Natural killer cell treated with Interleukin-12 subunit alpha and Interleukin-12 subunit beta and Interleukin-15 and Interleukin-18, amount 100 ng/mL, for 72 hours (primary cell): ENCODE measurements at places on chromosomes 5 and 9. TPM values are rescaled to one million over a fixed set of nuclear protein-coding genes. Genes with fewer than 3 reads are reported as not detected.

PTGS1 gene
- 0.69 TPM for total RNA-seq

FCN2 gene
- total RNA-seq: not detected

INPP5E gene
- total RNA-seq: 18.1 TPM

ISL1 gene
- not detected for total RNA-seq

ELOVL7 gene
- total RNA-seq: 0.42 TPM

IFNB1 gene
- not detected for total RNA-seq

ASB6 gene
- total RNA-seq: 31.0 TPM

AGXT2 gene
- not detected for total RNA-seq

ANKRD20A1 gene
- total RNA-seq: 2.0 TPM

CAMK4 gene
- total RNA-seq: 16.2 TPM

CDH9 gene
- total RNA-seq: not detected

PCDHGC5 gene
- total RNA-seq: not detected

ROPN1L gene
- 2.6 TPM for total RNA-seq

IFNA14 gene
- total RNA-seq: not detected

OBP2B gene
- not detected for total RNA-seq

PCDHGA3 gene
- not detected for total RNA-seq

PCA3 gene
- total RNA-seq: not detected

TLE4 gene
- total RNA-seq: 73.6 TPM

GABRB2 gene
- not detected for total RNA-seq

DMRT3 gene
- not detected for total RNA-seq

INSL6 gene
- total RNA-seq: not detected

MOB3B gene
- total RNA-seq: 0.11 TPM

TLX3 gene
- total RNA-seq: not detected

ZBTB26 gene
- 7.5 TPM for total RNA-seq

SPATA31C1 gene
- total RNA-seq: not detected

PCDHGA12 gene
- 1.4 TPM for total RNA-seq

DNLZ gene
- total RNA-seq: 41.2 TPM

PCDHGC4 gene
- total RNA-seq: 0.26 TPM

ACSL6 gene
- 0.67 TPM for total RNA-seq

ANKHD1 gene
- 136 TPM for total RNA-seq

NOXA1 gene
- 0.62 TPM for total RNA-seq

ABO gene
- 0.25 TPM for total RNA-seq

DOCK8 gene
- total RNA-seq: 174 TPM

WWC1 gene
- not detected for total RNA-seq

FOXD4L6 gene
- total RNA-seq: not detected

CA9 gene
- total RNA-seq: not detected

DTWD2 gene
- total RNA-seq: 3.3 TPM

SHC3 gene
- not detected for total RNA-seq

ZNF367 gene
- total RNA-seq: 12.8 TPM

PTGDS gene
- total RNA-seq: 1.7 TPM

CCDC152 gene
- 9.6 TPM for total RNA-seq

HMCN2 gene
- not detected for total RNA-seq
